ENCODE measurements at places on chromosomes 7 and 10.

DNA sequence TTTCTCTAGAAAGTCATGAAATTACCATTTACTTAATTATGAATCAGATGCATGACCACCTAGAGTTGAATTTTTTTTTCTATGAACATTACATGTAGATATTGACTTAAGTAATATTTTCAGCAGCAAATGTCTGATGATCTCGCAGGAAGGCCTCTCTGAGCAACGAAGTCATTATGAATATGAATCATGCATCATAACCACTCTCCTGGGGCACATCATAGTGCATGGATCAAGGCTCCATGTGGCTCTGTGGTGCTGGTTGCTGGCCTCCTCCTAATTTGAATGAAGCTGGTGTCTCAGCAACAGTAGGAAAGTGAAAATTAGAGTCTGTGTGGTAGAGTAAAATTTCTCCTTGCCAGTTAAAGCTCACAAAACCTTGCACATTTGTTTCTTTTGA is 121.4 kb upstream of the INHBA start:
- DNase-seq = no peak

DNA sequence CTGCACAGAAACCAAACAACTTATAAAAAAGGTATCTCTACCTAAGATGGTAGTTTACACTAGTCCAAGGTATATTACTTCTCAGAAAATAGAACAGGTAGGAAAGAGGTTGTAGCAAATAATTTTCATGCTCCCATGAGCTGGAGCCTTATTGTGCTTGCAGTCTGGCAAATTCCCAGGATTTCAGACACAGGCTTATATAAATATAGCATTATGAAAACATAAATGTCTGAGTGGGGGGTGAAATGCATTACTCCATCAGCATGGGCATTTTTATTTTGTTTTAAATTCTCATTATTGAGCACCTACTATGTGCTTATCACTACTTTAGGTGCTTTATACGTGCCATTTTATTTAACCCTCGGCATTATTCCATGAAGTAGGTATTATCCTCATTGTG is 83.0 kb upstream of the PHYHIPL start:
- no peak for DNase-seq

DNA sequence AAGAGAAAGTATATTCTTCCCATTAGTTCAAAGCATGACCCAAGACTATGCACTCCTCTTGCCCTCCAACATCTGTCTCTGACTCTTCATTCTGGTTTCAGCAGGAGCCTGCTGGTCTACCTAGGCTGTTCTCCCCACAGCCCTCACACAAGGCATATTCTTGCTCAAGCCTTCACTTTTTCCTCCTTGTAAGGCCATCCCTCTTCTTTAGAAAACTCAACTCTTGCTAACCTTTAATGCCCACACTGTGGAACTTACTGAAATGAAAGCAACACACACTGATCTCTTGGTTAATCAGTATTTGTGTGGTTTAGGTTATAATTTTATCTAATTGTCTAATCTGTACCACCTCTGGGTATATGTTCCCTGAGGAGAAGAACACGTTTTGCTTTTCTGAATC is 75.8 kb downstream of the PRKCQ start:
- DNase-seq = no peak

DNA sequence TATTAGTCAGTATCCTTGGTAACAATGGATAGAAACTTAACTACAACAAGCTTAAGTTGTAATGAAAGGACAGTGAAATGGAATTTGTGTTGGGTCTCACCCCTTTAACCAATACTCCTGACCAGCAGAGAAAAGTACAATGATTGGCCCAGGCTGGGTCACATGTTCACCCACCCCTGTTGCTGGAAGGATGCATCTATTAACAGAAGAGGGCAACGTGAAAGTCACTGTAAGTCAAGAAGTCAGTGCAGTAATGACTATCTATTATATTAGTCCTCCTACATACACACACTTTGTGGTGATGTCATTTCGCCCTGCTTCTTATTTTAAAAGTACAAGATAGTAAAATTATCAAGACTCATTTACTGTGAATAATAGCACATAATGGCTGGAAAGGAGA is 16.2 kb downstream of the PNLIPRP2 start:
- no peak for DNase-seq

GRCh38 chr10:91593366-91593765 is 39.5 kb downstream of the PPP1R3C start:
- no peak for DNase-seq

Data from AG09309 (cell line).